ENCODE measurements at places on chromosomes 1 and 21.

- DNase-seq, result no peak
Observed at GRCh38 chr1:31567956-31568570, 8.3 kb upstream of the TINAGL1 start.

GRCh38 chr1:202036595-202037387 is 26.4 kb downstream of the ELF3 start:
- DNase-seq, result no peak

DNA sequence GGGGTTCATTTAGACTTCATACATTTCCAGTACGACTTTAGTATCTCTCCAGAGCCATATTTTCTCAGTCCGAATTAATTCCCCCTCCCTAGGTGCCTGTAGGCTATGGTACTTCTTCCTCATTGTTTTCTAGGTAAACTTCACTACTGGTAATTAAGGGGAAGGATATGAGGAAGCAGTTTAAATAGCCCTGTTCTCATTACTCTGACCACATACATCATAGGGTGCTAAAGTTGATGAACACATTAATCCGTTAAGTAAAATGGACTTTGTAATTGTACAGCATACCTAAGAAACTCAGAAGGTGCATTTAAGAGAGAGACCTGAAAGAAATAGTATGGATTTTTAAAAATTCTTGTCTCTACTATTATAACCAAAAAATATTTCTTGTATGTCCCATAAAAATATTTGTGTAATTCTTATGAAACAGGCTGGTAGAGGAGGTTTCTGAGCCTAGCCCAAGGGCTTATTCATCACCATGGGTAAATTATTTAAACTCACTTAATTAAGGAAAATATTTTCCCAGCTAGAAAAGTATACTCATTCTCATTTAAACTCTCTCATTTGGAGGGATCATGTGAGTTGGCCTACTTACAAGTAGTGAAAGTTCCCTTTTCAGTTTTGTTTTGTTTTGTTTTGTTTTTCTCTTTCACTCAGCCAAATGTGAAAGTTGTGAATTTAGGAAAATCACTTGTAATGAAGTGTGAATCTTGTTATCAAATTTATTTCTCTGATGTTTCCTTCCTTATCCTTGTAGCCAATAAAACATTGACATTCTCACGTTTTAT is 2.0 kb downstream of the PRMT6 start:
- no peak for DNase-seq

- no peak for DNase-seq
Observed at GRCh38 chr1:197902131-197902453, 338 bp upstream of the C1orf53 start.

- no peak for DNase-seq
Observed at GRCh38 chr1:198552668-198553416, 12.4 kb upstream of the ATP6V1G3 start.

DNA sequence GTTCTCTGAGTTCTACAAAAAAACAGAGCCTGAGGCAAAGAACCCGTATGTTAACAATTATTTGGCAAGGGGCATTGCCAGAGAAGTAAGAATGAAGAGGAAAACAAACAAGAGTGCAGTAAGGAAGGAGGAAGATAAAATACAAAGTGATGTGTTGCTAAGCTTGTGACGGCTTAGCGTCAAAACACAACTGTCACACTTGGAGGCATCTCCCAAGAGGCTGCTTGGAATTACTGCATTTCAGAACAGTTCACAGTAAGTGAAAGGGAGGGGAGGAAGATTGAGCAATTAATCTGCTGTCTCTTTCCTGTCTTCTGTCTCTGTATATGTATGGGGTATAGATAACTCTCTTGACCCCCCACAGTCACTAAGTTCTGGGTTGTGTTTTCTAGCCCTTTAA is 1017.0 kb upstream of the TMPRSS15 start:
- no peak for DNase-seq

DNA sequence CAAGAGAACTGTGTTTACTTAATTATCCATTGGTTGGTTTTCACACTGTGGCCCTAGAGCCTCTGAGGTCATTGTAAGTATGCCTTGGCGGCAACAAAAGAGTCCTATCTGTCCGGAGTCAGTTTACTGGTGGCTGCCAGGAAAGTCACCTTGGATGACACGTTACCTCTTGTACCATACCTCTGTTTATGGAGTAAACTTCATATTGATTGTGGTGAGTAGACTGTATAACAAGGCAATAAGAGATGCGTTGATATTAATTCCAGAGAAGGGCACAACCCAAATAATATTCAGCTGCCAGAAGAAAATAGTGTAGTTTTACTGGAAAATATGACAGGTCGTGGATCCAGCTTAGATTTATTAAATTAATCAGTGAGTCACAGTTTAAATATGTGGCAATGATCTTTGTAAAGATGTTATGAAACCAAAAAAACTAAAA is 20.4 kb upstream of the KIF14 start:
- no peak for DNase-seq

- DNase-seq, result no peak
Observed at GRCh38 chr21:15034126-15034853, 30.5 kb downstream of the NRIP1 start.

- peak; percentile 42 for DNase-seq
Observed at GRCh38 chr1:22889213-22889827, 83.3 kb downstream of the LACTBL1 start.

DNA sequence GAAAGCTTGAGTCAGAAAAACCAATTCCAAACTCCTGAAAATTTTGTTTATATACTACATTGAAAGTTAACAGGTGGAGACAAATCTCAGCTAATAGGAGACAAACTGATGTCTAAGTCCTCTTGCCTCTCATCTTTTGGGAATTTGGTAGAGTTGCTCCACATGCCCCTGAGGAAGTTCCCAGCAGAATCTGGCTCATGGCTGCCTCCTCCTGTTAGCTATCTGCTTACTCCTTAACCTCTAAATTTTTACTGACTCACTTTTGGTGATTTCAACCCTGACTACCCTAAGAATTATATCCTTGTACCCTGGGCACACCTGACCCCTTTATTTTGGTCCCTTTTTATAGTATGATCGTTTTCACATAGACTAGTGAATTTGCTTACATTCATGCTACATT is 633.7 kb upstream of the USP24 start:
- no peak for DNase-seq

DNA sequence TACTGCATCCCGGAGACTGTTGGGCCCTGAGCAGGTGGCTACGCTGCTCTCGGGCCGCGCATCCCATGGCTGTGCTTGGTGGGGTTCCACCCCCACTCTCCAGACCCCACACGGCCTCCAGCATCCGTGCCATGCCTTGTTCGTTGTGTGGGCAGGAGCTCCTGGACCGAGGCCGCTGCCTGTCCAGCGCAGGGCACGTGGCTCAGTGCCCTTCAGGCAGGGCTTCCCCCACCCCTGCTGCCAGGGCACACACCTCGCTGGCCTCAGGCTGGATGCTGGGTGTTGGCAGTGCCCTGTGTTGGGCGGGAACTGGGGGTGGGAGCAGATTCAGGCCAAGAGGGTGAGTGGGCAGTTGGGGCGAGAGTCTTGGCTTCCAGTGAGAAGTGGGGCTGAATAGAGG is 9.9 kb downstream of the PRKCZ start:
- no peak for DNase-seq

DNA sequence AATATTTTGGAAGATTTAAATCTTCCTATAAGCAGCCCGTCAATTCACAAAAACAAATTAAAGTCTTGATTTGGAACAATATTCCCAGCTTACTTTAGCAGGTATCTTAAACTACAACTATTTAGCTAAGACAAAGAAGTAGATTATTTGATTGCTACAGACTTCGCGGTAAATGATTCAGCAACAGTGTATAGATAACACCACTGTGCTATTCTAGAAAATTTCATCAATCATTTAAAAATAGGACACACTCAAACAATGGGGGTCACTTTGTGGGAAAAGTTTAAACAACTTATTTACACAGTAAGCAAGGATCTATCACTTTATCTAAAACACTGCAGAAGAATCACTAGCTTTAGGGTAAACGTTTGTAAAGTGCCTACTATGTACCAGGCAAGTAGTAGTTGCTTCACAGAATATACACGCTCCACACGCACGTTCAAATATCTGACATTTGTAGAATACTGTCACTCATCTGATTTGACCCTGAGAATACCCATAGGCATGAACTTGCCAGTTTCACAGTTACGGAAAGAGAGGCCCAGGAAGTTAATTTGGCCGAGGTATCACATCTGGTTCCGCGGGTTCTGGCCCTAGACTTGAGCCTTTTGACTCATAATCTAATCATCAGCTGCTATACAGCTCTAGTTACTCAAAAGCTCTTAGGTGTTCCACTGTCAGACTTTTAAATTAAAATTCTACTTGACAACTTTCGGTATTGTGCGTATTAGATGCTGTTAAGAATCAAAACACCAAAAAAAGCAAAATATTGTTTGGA is 876 bp downstream of the DENND2C start:
- DNase-seq, result no peak

- no peak for DNase-seq
Observed at GRCh38 chr1:90106311-90106710, 111.4 kb downstream of the ZNF326 start.

GRCh38 chr1:37549341-37549740 is 4.8 kb downstream of the SNIP1 start:
- no peak for DNase-seq

GRCh38 chr1:36089393-36090121 is 865 bp downstream of the ADPRS start:
- no peak for DNase-seq

- peak; percentile 81 for DNase-seq
Observed at GRCh38 chr1:32335790-32336590, at the start of gene MARCKSL1. TSS of gene MARCKSL1 (minus strand) at chr1:32336233. CDS start at chr1:32336033, 200 bp downstream.

- no peak for DNase-seq
Observed at GRCh38 chr21:33767236-33767635, 124.9 kb downstream of the ITSN1 start.

DNA sequence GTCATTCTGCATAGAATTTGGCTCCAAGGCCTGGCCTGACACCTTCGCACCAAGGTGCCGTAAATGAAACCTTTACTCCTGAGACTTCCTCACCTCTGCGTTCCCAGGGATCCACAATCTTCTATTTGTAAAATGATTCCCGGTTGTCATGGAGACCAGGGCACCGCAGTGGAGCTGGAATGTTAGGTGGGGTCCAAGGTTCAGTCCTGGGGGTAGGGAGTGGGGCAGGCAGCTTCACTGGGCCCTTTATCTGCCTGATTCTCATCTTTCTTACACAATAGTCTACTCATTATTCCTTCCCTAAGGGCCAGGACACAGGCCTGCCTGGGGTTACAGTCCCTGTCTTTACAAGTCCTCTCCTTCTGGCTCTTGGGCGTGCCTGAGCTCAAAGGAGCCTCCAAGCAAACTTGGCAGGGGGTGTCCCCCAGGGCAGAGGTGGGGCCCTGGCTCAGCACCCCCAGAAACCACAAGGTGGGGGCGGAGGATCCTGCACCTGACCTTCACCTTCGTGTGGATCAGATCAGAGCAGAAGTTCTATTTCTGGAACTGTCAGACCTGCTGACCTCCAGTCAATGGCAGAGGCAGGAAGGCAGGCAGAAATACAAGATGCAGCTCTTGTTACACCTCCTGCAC is 51.1 kb downstream of the RIPK4 start:
- DNase-seq, result no peak

GRCh38 chr1:83912876-83913275 is 86.1 kb downstream of the TTLL7 start:
- DNase-seq, result no peak

DNA sequence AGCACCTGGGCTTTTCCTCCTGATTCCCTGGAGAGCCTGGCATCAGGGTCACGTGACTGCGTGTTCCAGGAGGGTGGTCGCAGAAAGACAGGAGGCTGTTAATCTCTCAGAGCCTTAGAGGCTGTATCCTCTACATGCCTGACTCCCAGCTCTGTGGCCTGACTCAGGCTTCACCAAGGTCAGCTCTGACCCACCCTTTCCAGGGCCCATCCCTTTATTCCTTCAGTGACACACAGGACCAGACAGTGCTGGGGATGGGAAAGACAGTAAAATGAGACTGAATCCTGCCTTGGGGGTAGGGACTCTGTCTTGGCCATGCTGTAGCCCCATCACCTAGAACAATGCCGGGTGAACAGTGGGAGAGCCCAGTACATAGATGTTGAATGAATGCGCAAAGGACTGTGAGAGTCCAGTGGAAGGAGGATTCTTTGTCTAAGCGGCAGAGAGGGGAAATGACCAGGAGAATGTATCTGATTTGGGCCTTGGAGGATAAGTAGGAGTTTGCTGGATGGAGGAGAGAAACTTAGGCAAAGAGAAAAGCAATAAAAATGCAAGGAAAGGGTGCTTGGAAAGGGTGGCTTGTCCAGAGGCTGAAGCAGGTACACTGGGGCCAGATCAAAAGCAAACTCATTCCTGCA is 33.0 kb downstream of the EPHX1 start:
- no peak for DNase-seq

- no peak for DNase-seq
Observed at GRCh38 chr1:22075718-22076117, 23.2 kb downstream of the CDC42 start.

- DNase-seq, result peak; percentile 45
Observed at GRCh38 chr1:98053471-98054366, 132.9 kb upstream of the DPYD start.

- DNase-seq, result no peak
Observed at GRCh38 chr1:17886838-17887441, 131.8 kb downstream of the ACTL8 start.

- no peak for DNase-seq
Observed at GRCh38 chr1:174964972-174965361, 34.8 kb upstream of the CACYBP start.

DNA sequence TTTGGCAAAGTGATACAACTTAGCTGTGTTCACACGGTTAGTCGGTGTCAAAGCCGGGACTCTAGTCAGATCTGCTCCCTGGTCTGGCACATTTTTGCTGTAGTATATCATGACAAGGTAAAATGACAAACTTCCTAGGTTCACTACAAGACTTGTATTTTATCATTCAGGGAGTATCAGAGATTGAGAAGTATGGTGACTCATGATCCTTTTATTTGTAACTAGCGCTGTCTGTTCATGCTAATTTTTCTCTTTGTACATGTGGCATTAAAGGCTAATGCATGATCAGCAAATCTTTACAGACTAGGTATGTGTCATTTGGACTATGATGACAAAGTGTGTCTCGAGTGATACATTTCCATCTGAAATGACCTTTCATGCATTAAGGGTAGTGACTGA is 326.7 kb downstream of the SIPA1L2 start:
- DNase-seq, result no peak

DNA sequence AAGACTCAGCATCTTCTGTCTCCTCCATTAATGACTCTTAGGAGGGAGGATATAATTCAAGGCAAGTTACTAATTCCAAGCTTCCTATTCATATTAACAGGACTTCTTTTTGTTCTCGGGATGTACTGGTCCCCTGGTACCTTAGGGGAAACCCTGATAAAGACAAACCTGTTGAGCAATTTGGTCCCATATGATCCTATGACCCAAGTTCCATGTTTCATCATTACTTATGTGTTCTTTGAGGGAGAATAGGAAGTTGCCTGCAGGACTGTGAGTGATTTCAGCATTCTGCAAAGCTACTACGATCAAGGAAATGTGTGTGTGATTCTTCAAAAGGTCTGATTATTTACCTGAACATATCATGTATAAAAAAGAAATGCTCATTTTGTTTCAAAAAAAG is 5.8 kb upstream of the FMO3 start:
- no peak for DNase-seq
